Aorta (tissue), 5 donors: ENCODE measurements at places on chromosomes 3 and 15. TPM values are rescaled to one million over a fixed set of nuclear protein-coding genes. Genes with fewer than 3 reads are reported as not detected.

DNA sequence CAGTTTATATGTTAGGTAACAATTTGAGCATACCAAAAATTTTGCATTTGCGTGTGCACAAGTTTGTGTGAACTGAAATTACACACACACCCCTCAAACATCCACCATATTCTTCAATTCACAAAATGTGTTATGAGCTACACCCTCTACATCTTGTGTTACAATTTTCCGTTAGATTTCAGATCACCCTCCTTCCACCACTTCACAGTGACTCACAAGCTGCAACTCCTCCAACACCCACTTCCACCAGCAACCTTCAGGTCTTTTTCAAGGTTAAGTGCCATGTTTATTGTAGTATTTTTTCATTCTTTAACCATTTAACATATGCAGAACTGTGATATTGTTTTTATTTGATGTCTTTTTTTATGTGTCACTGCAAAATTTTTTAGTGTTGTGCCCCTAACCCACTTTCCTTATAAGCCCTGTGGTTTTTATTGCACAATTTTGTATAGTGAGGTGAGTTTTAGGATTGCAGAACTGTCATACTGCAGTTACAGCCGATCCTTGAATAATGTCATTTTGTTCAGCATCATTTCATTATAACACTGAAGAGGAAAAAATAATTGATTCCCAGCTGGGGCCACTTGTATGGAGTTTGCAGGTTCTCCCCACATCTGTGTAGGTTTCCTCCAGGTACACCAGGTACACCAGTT lies 148.9 kb downstream of the PLCL2 start:
- no peak for DNase-seq

GRCh38 chr3:195609229-195609628 lies 25.5 kb upstream of the APOD start:
- no peak for DNase-seq

GRCh38 chr3:147400111-147400510 lies 6.2 kb downstream of the ZIC4 start:
- no peak for DNase-seq

DNA sequence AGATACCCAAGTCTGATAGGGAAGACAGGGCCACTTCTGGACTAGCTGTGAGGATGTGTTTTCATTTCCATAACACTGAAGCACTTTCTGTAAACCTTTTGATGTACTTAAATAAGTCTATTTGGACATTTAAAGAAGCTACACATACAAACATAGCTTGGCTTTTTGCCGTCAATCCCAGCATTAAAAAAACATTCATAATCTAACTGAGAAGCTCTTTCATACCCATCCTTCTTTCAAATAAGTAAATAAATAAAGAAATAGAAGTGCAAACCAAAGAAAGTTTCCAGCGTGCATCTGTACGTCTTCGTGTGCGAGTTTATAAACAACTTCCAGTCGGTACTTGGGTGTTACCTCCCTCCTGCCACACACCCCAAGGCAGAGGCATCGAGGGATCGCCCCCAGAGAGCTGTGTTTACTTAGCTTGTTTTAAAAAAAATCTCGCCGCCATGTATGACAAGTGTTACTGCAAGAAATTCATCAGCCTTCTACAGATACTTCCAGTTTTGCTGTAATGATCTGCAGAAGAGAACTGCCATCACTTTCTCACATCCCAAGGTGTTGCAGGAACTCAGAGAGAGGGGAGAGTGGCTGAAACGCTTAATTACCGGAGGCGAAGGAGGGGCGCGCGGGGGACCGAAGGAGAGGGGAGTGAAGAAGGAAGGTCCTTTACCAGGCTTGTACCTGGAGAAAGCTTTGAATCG lies 9.0 kb upstream of the MEIS2 start:
- DNase-seq = no peak

- DNase-seq = no peak
Measured at GRCh38 chr3:61463191-61463590, 98.2 kb upstream of the PTPRG start.

- DNase-seq = no peak
Measured at GRCh38 chr15:88627463-88627862, 6.3 kb downstream of the AEN start.

- DNase-seq = no peak
Measured at GRCh38 chr3:166362698-166363097, 525.5 kb upstream of the BCHE start.

DNA sequence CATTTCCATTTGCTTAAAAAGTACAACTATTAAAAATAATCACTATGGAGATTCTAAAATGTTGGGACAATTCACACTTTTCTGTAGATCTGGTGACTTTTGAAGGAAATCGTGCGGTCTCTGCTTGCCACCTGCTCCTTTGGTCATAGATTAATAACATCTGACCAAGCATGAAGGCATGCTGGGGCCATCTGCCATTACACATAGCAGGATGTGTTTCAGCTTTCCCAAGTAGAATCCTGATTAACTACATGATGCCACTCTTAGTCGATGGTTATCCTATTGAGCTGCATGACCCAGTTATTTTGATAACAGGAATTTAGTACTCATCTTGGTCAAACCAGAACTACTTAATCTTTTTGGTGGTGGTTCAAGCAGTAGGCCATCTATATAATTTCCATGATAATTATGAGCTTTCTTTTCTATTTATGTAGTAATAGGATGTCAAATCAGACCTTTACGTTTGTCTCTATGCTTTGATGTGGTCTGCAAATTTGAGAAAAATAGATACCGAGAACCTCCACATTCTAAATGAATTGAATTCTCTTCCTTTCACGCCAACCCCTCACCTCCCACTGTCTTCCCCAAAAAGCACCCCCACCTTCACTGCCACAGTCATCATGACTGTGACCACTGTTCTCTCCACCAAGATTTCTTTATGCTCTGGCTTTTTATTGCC lies 158.1 kb downstream of the DIPK2A start:
- no peak for DNase-seq

DNA sequence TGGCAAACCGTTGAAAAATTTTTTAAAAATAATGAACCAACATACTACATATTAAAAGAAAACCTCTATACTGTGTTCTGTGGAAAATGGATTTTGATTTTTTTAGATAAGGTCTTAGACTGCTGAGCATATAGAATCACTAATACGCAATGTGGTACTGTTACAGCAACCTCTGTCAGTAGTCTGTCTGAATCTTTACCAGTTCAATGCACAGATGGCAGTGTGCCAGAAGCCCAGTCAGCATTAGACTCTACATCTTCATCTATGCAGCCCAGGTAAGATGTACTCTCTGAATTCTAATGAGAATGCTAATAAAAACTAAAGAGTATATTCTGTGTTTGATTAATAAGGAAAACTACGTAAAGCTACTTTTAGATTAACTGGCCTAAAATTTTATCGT lies 31.3 kb upstream of the FAH start:
- no peak for DNase-seq

- DNase-seq = no peak
Measured at GRCh38 chr15:69976366-69976994, 121.2 kb downstream of the TLE3 start.

DNA sequence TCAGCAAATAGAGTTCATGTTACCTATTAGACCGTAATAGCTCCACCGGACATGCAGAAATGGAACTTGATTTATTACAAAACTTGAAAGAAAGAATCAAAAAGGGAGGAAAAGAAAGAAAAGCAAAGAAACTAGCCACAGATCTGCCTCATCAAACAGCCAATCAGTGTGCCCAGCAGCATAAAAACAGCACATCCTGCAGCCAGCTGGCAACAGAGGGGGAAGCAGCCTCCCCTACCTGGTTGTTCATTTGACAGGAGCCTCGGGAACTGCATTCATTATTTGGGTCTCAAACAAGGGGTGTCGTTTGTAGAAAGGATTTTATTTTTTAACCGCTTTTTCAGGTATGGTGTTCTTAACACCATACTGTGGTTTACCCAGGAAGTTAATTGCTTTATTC lies 181.5 kb upstream of the TOPAZ1 start:
- no peak for DNase-seq

GRCh38 chr15:82064824-82065223 lies 19.0 kb upstream of the MEX3B start:
- DNase-seq = no peak

GRCh38 chr15:99153026-99153535 lies 48.2 kb downstream of the SYNM start:
- no peak for DNase-seq

DNA sequence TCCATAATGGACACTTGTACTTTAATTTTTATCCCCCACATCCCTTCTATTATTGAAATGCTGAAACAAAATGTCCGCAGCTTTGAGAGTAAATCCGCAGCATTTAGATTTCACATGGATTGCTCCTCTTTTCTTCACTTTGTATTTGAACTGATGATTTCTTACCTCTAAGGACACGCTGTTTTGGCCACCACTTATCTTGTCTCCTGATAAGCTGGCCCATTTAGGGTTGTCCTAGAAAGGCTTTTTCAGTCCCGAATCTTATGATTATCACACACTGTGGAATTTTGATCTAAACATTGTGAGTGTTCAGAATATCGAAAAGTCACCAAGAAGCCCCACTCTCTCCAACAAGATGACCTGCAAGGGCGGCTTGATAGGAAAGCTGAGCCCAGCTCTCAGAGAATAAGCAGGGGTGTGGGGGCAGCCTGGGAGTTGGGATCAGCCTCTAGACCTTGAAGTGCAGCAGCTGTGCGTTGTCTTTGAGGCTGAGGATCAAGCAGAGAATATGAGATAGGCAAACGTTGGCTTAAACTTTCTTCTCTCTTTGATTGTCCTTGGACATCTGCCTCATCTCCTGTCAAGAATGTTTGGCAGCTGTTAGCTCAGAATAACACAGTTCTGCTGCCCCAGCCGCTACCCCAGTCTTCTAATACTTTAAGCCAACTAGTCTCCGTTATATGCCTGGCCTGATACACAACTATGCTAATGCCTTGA lies 399.7 kb upstream of the NR2F2 start:
- no peak for DNase-seq

- no peak for DNase-seq
Measured at GRCh38 chr3:46406443-46406787, 451 bp downstream of the CCR5AS start.

DNA sequence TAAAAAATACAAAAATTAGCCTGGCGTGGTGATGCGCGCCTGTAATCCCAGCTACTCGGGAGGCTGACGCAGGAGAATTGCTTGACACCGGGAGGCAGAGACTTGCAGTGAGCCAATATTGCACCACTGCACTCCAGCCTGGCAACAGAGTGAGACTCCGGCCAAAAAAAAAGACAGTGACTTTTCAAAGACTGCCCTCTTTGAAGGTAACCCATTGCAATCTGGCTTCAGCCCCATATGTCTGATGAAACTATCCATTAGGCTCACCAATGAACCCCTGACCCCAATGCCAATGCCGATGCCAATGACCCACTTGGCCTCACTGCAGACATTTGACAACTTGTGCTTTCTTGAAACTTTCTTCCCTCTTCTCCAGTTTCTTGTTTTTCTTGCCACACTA lies 54.3 kb downstream of the NCEH1 start:
- no peak for DNase-seq

GRCh38 chr3:103388214-103388613 lies 953.4 kb downstream of the ZPLD1 start:
- no peak for DNase-seq

DNA sequence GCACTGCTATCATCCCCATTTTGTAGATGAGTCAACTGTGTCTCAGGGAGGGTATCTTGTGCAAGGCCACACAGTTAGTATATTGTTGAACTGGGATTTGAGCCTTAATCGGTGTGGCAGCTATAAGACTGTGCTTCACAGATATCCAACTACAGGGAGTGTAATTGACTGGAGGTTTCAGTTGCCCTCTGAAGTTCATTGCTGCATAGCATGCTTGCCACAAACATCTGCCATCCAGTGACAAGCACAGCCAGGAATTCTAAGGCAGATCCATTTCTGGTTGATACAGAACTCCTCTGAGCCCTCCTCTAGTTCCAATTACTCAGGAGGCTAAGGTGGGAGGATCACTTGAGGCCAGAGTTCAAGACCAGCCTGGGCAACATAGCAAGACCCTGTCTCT lies 16.4 kb downstream of the FSD2 start:
- no peak for DNase-seq

GRCh38 chr3:122727294-122727693 lies 46.7 kb downstream of the PARP14 start:
- DNase-seq = no peak

- DNase-seq = no peak
Measured at GRCh38 chr3:116749388-116749787, 39.8 kb downstream of the TUSC7 start.

UBP1 gene
- total RNA-seq = 62.8 TPM

HDC gene
- 6.8 TPM for total RNA-seq

NKIRAS1 gene
- total RNA-seq = 10.9 TPM

LRRIQ4 gene
- not detected for total RNA-seq

CX3CR1 gene
- 0.94 TPM for total RNA-seq

TATDN2 gene
- total RNA-seq = 30.8 TPM

RETNLB gene
- not detected for total RNA-seq

LYZL4 gene
- not detected for total RNA-seq

LSAMP gene
- total RNA-seq = 7.8 TPM
